Heart right ventricle (tissue), 16 donors: ENCODE measurements at places on chromosomes 6 and 20. TPM values are rescaled to one million over a fixed set of nuclear protein-coding genes. Genes with fewer than 3 reads are reported as not detected.

Gene SLC17A3
- not detected for total RNA-seq

- DNase-seq = no peak
Measured at GRCh38 chr6:88422831-88423230, 256.7 kb upstream of the CNR1 start.

DNA sequence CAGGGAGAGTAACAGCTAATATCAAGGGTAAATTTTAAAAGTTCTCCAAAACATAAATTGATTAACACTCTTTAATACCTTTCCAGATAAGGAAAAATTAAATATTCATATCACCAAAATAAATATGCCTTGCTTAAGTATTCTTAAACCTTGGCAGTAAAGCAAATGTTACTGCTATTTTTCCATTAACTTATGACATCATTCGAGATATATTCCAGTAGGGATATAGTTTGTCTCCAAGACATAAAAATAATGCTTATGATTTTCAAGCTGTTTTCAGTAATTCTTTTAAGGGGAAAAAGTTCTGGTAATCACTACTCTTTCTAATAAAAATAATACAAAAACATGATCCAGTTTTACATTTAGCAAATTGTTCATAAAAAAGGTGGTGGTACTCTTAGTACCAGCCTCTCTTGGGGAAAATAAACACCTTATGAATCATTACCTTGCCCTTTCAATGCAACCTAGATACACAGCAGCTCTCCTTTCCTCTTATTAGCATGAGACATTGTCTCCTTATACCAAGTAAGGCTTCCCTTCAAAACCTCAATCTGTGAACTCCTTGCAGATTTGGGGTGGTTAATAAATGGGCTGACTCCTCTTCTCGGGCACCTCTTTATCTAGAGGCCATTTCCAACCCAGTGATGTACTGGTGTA, 31.5 kb upstream of the LTV1 start:
- DNase-seq = no peak

- no peak for DNase-seq
Measured at GRCh38 chr6:148791372-148791771, 44.5 kb downstream of the UST start.

GRCh38 chr6:131456565-131456964, 116.5 kb upstream of the ARG1 start:
- no peak for DNase-seq

DNA sequence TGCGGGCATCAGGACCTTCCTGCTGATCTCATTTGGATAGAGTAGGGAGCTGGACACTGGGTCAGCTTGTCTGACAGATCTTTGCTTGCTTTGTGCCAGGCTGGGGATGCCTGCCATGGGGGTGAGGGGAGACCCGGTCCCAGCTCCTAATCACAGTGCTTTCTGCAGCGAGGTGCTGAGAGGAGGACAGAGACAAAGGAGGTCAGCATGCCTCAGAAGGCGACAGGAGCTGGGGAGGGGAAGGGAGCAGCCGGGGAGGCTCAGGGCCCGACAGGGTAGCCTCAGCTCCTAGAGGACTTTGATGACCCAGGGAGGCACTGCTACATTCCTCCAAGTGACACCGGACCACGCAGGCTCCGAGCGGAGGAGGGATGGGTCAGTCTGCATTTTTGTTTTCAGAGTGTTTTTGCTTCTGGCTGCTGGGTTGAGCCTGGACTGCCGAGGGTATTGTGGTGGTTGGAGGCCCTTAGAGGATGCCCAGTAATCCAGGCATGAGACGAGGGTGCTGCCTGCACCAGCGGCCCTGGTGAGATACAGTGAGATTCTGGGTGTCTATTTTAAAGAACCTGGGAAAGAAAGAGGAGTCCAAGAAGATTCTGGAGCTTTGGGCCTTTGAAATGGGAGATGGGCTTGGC, 7.8 kb downstream of the RBM38 start:
- no peak for DNase-seq

- DNase-seq = no peak
Measured at GRCh38 chr6:32982084-32982701, 13.8 kb downstream of the BRD2 start.

- DNase-seq = peak; percentile 81
Measured at GRCh38 chr6:164085091-164086075, 670.9 kb downstream of the QKI start.

Gene SLC32A1
- total RNA-seq = not detected

DNA sequence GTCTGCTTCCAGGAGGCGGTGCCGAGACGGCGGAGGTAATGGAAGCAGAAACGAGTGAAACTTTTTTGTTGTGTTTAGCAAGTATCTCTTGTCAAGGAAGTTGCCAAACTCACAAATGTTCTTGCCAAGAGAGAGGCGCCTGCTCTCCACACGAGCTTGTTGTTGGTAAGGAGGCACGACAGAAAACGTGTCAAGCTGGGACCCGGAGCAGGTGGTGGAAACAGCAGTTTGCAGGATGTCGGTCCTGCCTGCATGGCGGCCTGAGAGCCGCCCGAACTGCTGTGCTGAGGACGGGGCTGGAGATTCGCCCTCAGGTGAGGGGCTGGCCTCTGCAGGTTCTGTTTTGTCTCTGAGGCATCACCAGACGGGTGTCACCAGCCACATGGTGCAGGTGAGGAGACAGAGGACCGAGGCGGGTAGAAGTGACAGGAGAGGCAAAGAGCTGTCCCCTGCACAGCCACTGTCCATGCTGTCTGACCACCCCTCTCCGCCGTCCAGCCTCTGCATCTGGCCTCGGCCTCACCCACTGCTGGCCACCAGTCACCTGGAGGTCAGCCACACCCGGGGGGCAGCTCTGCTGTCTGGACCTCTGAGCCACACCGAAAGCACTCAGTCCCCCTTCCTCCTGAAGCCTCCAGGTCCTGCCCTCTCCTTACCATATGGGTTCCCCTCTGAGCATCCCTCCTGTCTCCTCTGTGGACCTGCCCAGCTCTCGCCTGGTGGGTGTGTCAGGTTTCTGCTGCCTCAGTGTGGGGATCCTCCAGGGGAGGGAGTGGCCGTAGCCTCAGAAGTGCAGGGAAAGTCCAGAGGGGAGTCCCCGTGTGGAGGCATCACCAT, 261.5 kb downstream of the TAF4 start:
- DNase-seq = no peak

Gene METTL24
- total RNA-seq = 1.2 TPM

- DNase-seq = no peak
Measured at GRCh38 chr6:134026597-134026996, 25.8 kb downstream of the SLC2A12 start.

Gene TAAR2
- total RNA-seq = not detected

DNA sequence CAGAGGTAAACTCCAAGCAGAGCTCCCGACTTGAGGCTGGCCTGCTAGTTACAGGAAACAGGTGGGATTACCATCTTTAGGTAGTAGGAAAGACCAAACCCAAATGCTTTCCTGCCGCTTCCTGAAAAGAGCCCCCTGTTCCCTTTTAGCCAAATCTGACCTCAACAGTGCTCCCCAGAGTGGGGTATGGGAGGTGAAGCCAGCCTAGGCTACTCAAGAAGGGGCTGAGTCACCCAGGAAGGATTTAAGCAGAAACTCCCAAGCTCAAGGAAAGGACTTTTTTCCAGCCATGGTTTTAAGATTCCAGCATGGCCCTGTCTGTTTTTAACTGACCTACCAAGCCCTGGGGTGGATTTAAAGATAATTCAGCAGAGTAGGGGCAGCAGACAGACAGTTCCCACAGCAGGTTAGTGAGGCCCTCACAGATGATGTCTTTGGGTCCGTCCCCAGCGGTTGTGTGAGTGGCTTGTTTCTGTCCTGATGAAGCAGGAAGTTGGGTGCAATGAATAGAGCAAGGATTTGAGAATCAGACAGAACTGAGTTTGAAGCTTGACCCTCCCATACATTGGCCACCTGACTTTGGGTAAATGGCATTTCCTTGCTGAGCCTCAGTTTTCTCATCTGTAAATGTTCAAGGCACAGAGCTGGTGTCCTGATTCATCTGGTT, 76.9 kb upstream of the MAFB start:
- DNase-seq = no peak

Gene SFTA2
- not detected for total RNA-seq

DNA sequence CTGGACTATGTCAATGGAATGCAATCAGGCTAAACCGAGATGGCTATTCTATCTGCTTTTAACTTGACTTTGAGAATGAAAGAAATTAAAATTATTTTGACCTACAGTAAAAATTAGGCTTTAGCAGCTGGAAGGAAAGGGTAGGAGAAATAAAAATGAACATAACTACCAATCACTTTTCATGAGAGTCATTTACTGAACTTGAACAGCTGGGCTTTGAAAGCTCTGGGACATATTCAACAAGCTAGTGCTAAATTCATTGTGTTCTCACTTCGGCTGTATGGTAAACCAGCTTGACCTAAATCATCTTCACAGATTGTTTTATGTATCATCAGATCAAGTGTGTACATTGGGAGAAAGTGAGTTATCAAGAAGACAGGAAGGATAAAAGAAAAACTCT, 161.5 kb upstream of the STXBP5 start:
- DNase-seq = no peak

Gene MYBL2
- total RNA-seq = 6.0 TPM

Gene OR2B6
- not detected for total RNA-seq

Gene PREX1
- total RNA-seq = 8.6 TPM

GRCh38 chr20:6784210-6784631, 16.7 kb downstream of the BMP2 start:
- no peak for DNase-seq

GRCh38 chr20:9236458-9236857, 167.6 kb downstream of the PLCB4 start:
- no peak for DNase-seq

Gene IL17A
- not detected for total RNA-seq

- peak; percentile 32 for DNase-seq
Measured at GRCh38 chr6:5762561-5762968, 244.2 kb downstream of the NRN1 start.

- DNase-seq = no peak
Measured at GRCh38 chr20:46253391-46253790, 54.9 kb downstream of the CDH22 start.

DNA sequence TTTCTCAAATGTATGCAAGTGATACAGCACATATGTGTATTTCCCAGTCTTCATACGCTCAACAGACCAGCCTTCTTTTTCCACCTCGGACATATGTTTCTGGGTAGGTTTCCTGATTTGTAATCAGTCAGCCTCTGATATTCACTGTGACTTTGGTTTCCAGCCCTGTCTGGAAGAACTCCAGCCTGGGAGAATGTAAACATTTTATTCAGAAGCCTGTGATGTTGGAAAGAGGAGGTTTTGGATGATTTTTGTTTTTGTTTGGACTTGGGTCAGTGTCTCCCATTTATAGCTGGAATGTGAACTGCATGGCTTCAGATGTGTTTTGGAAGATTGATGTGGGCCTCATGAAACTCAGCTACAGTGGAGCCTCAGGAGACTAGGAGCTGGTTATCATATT, 172.2 kb upstream of the CENPW start:
- DNase-seq = no peak

- no peak for DNase-seq
Measured at GRCh38 chr6:137467211-137467610, 27.0 kb downstream of the OLIG3 start.

- DNase-seq = no peak
Measured at GRCh38 chr6:69542494-69542893, 254.3 kb downstream of the LMBRD1 start.

DNA sequence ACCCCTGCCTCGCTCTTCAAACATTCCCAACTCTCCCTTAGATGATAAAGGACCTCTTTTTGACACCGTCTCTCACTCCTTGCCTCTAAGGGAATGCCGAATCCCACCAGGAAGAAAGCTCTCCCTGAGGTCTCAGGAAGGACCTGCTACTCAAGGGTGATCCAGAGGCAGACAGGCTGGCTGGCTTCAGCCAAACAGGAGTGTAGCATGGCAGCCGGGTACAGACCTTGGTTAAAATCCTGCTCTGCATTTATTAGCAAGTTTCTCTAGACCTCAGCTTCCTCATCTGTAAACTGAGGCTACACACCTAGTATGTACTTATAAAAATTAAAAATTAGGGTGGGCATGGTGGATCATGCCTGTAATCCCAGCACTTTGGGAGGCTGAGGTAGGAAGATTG, 17.2 kb downstream of the MAP1LC3A start:
- DNase-seq = no peak

DNA sequence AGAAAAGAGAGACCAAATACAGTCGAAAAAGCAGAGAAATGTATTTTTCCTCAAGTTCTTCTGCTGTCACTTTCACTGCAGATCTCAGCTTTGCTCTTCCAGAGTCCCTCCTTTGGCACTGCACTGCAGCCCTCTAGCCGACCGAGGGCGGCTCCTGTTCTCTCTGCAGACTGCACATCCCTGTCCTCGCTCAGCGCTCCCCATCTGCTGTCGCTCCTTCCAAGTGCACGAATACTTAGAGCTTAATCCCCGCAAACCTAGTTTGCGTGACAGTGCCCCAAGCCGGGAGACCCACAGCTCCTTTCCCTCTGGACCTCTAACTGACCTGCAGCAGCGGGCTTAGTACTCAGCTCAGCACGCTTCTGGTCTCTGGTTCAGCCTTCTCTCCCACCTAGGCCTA, 15.2 kb downstream of the RPP21 start:
- DNase-seq = no peak

Gene CDSN
- total RNA-seq = not detected

GRCh38 chr6:1129131-1129530, 182.8 kb upstream of the FOXQ1 start:
- DNase-seq = no peak

GRCh38 chr6:72248621-72249020, 362.3 kb downstream of the RIMS1 start:
- DNase-seq = no peak

GRCh38 chr6:100186552-100186951, 192.5 kb upstream of the MCHR2 start:
- DNase-seq = no peak

- peak; percentile 30 for DNase-seq
Measured at GRCh38 chr20:14055127-14055742, 59.9 kb downstream of the MACROD2 start.
